Cardiac ventricle fibroblast (primary cell): ENCODE measurements at places on chromosomes 1 and 21. TPM values are rescaled to one million over a fixed set of nuclear protein-coding genes. Genes with fewer than 3 reads are reported as not detected.

The CHI3L1 gene
- total RNA-seq: 2,798 and 3,366 TPM in 2 replicates

The PPFIA4 gene
- 4.2 and 10.1 TPM in 2 replicates for total RNA-seq

The S100A9 gene
- not detected in 2 replicates for total RNA-seq

The AIRE gene
- not detected in 2 replicates for total RNA-seq

The SLC1A7 gene
- 0.12 and 0.34 TPM in 2 replicates for total RNA-seq

The LMOD1 gene
- 5.3 and 5.7 TPM in 2 replicates for total RNA-seq
